ENCODE measurements at places on chromosomes 12 and 14.

DNA sequence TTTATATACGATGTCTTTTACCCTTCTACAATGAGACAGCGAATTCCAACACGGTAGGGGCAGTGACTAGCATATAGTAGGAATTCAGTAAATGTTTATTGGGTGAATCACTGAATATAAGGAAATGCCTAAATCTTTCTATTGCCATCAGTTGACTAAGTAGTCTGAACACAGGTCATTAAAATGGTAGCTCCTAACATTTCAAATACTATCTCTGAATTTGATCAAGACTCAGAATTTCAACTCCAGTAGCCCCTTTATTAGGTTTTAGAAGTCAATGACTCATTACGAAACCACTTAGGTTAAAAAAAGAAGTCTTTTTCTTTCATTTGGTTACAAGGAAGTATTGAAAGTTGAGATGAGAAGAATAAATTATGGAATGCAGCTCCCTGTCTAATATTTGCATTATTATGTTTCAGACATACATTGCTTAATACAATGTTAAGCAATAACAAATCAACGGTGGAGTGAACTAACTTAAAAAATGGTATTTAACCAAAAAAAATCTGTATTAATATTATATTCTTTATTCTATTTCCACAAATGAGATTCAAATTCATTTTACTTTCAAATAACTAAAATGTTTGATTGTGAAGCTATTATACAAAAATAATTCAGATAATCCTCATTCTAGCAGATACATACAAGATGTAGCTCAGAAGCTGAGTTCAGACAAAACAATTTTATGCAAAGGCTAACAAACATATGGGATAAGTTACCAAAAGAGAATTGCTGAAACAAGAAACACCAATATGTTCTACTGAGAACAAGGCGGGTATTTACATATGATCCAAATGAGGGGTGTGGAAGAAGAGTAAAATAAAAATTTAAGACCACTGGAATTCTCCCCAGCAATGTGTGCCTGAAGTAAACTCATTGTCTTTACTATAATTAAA, 302.7 kb downstream of the CEP128 start:
- no peak for DNase-seq

DNA sequence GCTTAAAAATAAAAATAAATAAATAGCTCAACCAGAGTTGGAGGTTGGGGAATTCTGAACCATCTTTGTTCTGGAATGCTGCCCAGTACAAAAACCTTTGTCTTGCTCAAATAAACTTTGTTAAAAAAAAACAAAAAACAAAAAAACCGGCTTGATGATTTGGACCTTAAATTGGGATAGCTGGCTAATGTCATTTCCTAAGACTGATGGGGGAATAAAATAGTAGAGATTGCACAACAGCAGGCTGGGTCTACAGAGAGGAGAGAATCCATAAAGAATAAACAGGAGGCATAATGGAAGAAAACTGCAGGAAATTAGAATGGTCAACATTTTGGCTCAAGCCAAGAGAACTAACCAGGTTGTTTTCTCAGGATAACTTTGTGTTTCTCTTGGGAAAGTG, 370.9 kb downstream of the AEBP2 start:
- DNase-seq, result no peak

GRCh38 chr14:24256960-24257359, 6.0 kb downstream of the TGM1 start:
- no peak for DNase-seq

DNA sequence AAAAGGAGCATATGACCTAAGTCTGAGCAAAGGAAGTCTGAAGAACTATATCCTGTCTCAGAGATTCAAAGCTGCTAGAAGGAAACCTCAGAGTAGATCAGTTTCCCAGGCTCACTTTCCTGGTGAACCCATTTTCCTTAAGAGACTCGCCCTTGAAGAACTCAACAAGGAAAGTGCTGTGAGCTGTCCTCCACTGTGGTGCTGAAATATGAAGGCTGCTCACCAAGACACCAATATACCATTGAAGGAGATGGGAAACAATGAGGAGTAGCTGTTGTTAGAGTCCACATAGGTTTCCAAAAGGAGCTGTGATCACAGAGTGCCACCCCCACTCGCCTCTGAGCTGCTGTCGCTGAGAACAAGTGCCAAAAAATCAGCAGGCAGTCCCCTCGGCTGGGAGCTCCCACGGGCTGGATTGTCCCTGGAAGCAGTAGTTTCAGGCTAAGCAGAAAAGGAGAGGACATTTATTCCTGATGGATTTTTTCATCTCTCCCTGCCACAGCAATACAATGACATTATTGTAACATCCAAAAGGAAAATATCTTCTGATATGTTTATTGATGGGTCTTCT, 282.1 kb downstream of the RPS29 start:
- DNase-seq, result no peak

Measured in midbrain (tissue), 1 donor.